ENCODE measurements at places on chromosomes 16 and 17. TPM values are rescaled to one million over a fixed set of nuclear protein-coding genes. Genes with fewer than 3 reads are reported as not detected.
A peak's percentile ranks its signal among the peaks of the same experiment; 100 is the strongest.

GRCh38 chr16:83946781-83947566 is 6.1 kb upstream of the OSGIN1 start:
- no peak for DNase-seq

- DNase-seq = peak; percentile 36
Observed at GRCh38 chr17:537133-537532, 177.5 kb downstream of the VPS53 start.

GRCh38 chr16:88005968-88006367 is 54.7 kb downstream of the BANP start:
- DNase-seq = no peak

GRCh38 chr16:79509211-79509631 is 91.3 kb downstream of the MAF start:
- peak; percentile 99 for DNase-seq

The CTF1 gene
- total RNA-seq = 2.1 TPM

The TLCD3B gene
- not detected for total RNA-seq

GRCh38 chr17:66461343-66461995 is 159.1 kb downstream of the PRKCA start:
- no peak for DNase-seq

The WNT9B gene
- total RNA-seq = not detected

- no peak for DNase-seq
Observed at GRCh38 chr16:12391956-12392355, 411.7 kb downstream of the CPPED1 start.

The DHRS7C gene
- total RNA-seq = not detected

GRCh38 chr17:18248300-18248731 is 10.2 kb downstream of the FLII start:
- DNase-seq = peak; percentile 84

DNA sequence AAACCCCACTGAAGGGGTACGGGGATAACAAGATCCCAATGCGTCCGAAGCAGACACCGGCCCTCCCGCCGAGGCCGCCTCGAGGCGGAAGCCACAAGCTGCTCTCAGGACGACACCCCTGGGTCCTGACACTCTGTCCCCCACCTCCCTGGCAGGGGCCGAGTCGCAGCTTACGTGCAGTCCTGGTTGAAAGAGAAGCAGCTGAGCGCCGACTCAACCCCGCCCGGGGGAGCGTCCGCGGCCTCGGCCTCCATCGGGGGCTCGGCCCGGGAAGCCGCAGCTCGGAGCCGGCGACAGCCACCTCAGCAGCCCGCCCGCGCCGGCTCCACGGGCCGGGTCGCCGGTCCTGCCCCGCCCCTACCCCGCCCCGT is at the start of gene WIPI1:
TSS of gene WIPI1 (minus strand) at position 329 of the 371 bp plus-strand sequence. CDS start at position 254, 75 bp downstream.
- no peak for DNase-seq

DNA sequence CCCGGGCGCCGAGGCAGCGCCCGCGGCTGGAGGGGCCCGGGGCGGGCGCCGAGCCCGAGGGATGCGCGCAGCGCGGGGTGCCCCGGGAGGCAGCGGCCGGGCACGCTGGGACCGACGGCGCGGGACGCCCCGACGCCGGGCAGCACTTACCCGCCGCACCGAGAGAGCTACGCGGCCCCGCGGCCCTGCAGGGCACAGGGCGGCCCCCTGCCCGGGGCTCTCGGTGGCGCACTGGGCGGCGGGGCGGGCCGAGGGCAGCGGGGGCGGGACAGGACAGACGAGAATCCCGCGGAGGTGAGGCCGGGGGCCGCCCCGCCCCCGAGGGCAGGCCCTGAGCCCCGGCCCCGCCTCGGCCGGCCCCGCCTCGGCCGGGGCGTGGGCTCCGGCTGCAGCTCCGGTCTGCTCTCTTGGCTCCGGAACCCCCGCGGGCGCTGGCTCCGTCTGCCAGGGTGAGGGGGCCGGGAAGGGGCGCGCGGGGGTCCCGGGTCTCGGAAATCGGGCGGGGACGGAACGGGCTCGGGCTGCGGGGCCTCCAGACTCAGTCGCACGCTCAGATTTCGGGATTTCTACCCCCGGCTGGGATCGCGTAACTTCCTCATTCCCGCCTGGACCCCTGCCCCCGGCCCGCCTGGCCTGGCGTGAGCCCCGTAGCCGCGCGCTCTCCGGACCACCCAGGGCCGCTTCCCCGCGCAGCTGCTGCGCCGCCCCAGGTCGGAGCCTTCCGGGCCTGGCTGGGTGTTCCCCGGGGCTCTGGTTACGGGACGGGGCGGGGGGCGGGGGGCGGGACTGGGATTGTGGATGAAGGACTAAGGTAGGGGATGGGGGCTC is at the start of gene PLD2:
TSS of gene PLD2 (plus strand) at position 376 of the 828 bp plus-strand sequence. CDS start 621 bp downstream, outside the sequence.
- DNase-seq = peak; percentile 81

GRCh38 chr16:22721511-22722100 is 92.4 kb upstream of the HS3ST2 start:
- no peak for DNase-seq
